ENCODE measurements at places on chromosomes 6 and 20.

GRCh38 chr6:169212436-169212835, 41.2 kb downstream of the THBS2 start:
- DNase-seq: no peak

GRCh38 chr6:8069151-8069550, 5.0 kb upstream of the BLOC1S5 start:
- DNase-seq: no peak

GRCh38 chr6:136725124-136725523, 67.2 kb downstream of the MAP3K5 start:
- DNase-seq: no peak

GRCh38 chr6:38827024-38827423, 111.9 kb downstream of the DNAH8 start:
- DNase-seq: no peak

GRCh38 chr6:136658711-136659110, 108.5 kb upstream of the MAP7 start:
- DNase-seq: no peak

DNA sequence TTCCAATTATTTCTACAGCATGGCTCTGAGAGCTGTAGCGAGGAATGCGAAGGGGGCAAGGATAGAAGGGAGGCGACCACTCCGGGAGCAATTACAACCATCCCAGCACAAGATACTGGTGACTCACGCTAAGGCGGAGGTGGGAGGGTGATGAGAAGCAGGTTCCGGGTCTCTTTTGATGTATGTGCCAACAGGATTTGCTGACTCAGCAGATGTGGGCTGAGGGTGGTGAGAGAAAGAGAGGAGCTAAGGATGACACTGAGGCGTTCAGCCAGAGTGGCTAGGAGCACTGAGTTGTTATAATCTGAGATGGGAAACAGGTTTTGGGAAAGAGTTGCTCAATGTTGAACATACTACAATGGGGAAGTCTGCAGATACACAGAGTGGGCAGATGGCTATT, 9.3 kb upstream of the TXNDC5 start:
- DNase-seq: no peak

- DNase-seq: no peak
Measured at GRCh38 chr6:105988812-105989577, 97.1 kb upstream of the PRDM1 start.

DNA sequence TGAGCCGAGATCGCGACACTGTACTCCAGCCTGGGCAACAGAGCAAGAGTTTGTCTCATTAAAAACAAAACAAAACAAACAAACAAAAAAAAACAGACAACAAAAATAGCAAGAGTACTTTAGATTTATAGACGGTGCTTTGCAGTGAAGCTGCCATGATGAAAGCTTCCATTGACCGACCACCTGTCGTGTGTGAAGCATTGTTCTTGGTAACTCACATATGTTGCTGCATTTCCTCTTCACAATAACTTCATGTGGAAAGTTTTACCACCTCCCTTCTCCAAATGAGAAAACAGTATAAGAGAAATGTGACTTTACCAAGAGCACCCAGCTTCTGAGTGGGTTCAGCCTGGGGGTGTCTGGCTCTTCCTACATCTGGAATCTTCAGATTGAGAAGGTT, 56.4 kb upstream of the PTGIS start:
- DNase-seq: no peak

DNA sequence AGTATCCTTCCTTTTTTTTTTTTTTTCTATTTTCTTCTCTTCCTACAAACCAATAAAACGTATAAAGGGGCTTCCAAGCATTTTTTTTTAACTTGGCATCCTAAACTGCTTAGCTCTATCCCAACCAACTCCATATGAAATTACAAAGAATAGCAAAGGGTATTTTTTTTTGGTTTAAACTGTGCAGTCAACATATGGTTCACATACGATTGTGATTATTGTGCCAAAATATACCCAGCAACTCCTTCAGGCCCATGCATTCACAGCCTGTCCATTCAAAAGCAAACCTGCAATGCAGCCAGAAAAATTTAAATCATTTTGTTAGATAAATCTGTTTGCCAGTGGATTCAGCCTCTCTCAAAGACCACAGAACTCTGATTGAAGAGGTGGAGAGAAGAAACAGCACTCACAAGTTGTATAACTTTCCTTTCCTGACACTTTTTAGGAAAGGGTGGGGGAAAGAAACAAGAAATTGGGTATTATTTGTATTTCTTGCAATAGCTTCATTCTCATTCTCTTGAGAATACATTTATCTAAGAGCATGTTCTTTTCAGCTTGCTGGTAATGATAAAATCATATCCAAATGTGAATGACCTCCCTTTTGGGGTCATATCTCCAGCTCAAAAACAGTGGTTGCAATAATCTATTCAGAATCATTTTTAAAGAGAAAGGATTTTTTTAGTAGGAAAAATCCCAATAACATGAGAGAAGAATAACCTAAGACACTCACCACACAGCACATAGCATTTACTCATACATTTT, 701.3 kb upstream of the CHD6 start:
- DNase-seq: no peak

DNA sequence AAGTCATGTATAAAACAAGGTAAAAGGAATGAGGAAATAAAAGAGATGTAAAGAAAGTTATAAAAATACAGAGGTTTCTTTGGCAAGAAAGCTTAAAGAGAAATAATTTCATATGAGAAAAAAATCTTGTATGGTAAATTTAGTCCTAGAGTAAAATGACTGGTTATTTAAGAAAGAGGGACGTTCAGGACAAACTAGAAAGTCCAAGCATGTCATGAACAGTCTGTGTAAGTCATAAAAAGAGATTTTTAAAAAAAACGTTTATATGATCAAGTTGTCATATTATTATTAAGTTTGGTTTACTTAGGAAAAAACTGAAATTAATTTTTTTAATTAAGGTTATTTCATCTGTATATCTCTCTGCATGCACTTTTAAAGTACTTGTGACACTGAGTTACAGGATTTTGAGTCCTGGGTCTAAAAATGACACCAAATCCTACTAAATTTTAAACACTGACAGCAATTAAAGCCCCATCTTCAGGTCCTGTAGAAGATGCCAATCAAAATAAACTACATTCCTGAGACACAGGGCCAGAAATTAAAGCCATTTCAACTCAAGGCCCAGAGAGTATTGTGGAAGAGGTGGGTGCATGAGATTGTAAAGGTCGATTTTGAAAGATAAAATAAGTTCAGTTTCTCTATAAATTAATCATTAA, 62.4 kb downstream of the AGPAT4 start:
- no peak for DNase-seq

DNA sequence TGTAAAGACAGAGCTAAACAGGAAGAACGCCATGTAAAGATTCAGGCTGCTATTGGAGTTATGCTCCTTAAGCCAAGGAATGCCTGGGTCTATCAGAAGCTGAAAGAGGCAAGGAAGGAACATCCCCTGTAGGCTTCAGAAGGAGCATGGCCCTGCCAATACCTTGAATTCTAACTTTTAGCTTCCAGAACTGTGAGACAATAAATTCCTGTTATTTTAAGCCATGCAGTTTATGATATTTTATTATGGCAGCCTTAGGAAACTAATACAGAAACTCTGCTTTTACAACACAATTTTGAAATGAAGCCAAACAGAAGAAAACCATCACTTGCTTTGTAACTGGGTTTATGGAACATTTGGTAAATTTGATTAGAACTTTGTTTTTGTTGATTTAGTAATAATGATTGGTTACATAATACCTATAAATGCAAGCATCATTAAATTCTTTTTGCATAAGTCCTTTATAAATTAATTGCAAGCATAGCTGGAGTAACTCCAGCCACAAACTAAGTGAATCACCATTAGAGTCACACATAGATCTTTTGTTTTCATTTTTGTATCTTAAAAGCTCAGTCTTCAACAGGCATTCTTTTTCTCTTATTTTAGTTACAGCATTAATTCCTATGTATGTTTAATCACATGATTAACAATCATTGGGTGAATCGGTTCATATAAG, 33.5 kb upstream of the TSPYL1 start:
- no peak for DNase-seq

DNA sequence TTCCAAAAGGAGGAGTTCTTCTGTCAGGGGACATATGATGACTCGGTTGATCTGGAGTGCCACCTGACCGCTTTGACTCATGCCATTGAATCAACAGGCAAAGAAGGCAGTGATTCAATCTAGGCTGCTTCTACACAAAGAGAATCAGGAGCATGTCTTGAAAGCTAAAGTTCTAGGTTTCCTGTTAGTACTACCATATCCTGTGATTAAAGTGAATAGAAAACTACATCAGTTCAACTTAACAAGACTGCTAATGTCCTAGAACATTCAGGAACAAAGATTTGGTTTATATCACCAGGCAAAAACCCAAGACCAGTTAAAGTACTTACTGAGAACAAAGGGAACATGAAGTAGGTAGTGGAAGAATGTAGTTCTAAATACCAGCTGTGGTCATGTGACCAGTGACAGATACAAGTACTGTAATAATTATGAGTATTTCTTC, 216.8 kb upstream of the SGK1 start:
- DNase-seq: no peak
